ENCODE measurements at places on chromosomes 1 and 21. TPM values are rescaled to one million over a fixed set of nuclear protein-coding genes. Genes with fewer than 3 reads are reported as not detected.
A peak's percentile ranks its signal among the peaks of the same experiment; 100 is the strongest.

DNA sequence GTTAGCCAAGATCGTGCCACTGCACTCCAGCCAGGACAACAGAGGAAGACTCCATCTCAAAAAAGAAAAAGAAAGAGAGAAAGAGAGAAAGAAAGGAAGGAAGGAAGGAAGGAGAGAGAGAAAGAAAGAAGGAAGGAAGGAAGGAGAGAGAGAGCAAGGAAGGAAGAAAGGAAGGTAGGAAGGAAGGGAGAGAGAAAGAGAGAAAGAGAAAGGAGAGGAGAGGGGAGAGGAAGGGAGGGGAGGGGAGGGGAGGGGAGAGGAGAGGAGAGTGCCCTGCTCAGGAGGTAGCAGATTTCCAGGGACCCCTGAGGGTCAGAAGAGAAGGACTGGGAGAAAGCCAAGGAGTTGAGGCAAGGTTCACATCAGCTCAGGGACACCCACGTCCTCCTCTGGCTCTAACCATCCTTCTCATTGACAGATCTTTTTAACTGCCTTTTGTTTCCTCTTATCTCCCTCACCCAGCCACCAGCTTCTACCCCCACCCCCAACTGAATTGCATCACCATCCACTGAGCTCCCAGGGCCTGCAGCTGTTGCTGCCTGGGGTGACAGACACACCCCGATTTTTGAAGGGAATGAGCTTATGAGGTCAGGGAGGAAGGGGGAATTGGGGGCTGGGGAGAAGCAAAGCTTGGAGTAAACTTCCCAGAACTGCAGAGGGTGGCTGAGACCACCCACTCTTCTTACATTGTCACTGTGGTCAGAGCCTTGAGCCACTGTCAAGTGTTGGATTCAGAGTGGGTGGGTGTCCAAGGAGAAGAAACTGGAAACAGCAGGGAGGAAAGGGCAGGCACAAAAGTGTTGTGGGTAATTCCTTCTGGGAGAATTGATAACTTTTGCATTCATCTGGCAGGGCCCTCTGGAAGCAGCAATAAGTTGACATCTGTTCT is 91.6 kb downstream of the GLUL start:
- DNase-seq, result peak; percentile 67

GRCh38 chr1:25731148-25731547 is 68.8 kb upstream of the SELENON start:
- no peak for DNase-seq

Gene GJA9
- not detected for total RNA-seq

Gene VAV3
- total RNA-seq, result 5.5 TPM

GRCh38 chr1:14672005-14672404 is 73.5 kb downstream of the KAZN start:
- no peak for DNase-seq

DNA sequence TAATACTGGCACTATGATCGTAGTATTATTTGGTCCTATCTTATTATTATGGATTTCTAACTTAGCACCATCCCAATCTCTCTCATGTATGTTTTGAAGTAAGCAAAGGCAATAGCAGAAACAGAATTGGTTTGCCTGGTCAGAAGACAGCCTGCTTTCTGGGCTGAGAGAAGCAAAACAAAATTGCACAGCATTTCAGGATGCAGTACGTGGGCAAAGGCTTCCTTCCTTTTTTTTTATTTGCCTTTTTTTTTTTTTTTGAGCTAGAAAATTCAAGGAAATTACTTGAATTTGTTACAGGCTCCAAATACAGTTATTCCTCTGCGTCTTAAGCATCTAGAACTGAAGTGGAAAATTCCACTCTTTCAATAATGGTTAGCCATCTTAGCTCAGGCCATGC is 8.8 kb downstream of the CDA start:
- DNase-seq, result no peak

- DNase-seq, result no peak
Observed at GRCh38 chr1:207612762-207613161, 32.2 kb upstream of the CR1L start.

DNA sequence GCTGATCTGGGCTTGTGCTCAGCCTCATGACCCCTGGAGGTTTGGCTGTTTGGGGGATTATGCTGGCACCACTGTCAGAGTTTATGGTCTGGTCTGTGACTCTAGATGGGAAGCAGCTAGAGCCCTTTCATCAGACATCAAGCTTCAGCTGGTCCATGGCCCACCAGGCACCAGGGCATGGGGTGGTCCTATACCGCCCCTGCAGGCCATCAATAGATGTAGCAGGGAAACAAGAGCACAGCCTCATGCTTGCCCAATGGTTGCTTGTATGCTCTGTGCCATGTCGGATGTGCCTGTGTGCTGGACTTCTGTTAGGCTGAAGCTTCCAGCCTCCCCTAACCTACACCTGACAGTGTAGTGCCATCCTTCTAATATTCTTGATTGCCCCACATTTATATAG is 71.1 kb upstream of the CD34 start:
- DNase-seq, result no peak

DNA sequence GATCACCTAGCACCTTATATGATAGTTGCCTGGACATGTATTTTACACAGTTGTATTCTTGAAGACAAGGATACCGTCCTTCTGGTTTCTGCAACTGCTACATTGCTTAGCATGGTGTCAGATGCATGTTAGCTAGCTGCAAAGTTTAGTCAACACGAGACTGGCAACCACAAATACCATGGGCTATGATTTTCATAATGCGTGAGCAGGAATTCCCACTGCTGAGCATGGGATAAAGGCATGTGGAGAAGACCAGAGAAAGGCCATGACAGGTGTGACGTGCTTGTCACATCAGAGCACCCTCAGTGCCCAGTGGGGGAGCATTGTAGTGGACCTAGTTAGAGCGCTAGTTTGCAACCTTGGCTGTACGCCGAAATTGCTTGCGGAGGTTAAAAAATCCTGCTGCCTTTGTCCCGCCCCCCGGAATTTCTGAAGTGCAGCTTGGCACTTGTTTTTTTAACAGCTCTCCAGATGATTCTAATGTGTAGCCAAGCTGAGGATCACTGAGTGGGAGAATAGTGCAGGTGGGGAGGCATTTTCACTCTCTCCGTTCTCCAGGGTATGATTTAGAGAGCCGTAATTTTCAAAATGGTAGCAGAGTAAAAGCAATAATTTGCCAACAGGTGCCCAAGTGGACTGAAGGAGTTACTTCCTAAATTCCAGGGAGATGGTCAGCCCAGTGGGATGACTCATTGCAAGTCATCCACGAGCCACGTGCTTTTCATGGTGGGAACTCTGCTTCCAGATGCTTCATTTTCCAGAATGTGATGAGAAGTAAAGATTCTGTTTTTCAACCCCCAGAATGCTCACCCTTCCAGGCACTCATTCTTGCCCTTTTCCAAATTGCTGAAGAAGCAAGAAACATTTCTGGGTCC is 81.0 kb downstream of the CNIH3 start:
- DNase-seq, result no peak

Gene RHCE
- not detected for total RNA-seq

Gene EPHX1
- total RNA-seq, result 1.6 TPM

GRCh38 chr1:245788269-245788668 is 633.5 kb downstream of the KIF26B start:
- DNase-seq, result no peak

DNA sequence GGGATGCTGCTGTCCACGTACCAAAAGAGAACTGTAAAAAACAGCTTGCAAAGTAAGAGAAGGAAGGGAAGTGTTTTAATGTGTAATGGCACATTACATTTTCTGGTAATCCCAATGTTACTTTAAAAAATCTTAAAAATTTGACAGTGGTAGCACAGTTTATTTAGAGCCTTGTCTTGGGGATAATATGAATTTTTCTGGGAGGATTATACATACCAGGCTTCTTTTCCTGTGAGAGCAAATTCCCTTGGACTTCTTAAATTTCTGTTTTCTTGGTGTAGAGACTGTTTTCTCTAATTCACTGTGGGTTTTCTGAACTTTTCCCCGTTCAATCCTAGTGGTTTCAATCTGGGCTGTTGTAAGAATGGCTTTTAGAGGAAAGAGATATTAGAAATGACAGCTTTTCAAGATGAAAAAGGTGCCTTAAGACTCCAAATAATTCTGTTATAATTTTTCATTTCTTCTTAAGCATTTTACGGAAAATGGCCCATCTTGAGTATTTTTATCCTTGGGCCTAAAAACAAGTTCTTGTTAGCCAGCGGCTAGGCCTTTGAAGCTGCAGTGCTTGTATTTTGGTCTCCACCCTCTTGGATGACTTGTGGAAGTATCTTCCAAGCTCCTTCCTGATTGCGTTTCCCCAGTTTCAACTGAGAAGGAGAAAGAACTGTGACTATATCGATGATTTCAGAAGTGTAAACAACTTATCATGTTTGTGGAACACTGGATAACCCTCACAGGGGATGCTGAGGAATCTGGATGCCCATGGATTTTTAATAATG is 70.0 kb downstream of the LEPR start:
- no peak for DNase-seq

Gene RGS8
- not detected for total RNA-seq

GRCh38 chr1:109722908-109723691 is 11.0 kb downstream of the GSTM5 start:
- DNase-seq, result no peak

Gene SPRR2F
- not detected for total RNA-seq

GRCh38 chr1:42777852-42778251 is 6.9 kb upstream of the TMEM269 start:
- DNase-seq, result peak; percentile 83

DNA sequence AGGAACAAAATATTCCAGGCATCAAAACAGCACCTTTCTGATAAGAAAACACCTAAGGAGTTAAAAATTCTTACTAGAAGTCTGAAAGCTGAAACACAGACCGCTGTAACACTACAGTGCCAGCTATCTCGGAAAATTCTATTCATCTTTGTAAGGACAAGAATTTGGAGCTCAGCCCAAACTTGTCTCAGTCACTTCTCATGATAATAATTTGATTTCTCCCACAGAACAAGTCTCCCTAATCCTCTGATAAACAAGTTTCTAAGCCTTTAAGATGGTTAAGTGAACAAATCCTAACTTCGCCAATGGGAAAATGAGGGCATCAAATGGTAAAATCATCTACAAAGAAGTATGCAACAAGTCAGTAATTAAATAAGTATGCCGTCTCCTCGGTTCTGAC is 59.9 kb downstream of the SIPA1L2 start:
- no peak for DNase-seq

DNA sequence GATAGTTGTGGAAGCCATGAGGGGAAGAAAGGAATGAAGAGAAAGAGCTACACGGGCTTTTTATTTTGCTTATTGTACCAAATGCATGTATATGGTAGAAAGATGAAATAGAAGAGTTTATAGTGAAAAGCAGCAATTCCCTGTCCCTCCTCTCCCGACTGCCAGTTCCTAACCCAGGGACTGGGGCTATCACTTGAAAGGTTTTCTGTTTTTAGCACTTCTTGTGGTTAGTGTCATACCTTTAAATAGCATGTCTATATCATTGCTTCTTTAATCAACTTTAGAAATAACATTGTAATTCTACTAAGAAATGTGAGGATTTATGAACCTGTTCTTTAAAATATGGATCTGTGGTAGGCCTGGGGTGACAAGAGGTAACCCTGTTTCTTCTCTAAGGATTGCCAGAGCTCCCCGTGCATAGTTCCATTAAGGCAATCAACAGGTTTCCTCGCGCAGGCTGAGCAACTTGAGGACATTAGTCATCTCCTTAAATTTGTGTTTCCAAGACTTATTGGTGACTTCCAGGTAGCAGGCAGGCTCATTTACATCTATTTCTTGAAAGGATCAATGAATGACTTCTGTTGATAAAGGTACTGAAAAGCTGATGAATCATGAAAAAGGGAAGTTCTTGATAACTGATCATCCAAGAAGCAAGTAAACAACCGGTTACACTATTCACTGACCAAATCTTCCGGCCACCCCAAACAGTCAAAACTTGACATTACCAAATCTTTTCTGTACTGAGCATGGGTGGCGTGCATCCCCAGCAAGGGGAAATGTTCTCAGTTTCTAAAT is 37.8 kb upstream of the S1PR1 start:
- peak; percentile 78 for DNase-seq

Gene GOLT1A
- not detected for total RNA-seq

DNA sequence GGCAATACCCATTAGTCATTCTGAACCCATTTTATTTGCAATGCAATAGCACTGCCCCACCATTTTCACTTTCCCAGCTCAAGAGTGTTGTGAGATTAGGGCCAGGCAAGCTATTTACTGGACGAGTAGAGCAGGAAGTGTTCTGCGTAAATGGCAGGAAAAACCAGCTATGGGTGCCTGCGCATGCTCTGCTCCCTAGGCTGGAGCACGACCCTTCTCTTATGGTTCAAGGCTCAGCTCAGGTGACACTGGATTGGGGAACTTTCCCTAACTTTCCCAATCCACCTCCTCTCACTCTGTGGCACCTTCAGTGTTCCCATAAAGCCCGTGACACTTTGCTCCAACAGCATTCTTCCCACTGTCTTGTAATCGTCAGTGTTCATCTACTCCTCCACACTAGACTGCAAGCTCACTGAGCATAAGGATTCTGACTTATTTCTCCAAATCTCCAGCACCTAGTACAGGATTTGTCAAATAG is 3.6 kb upstream of the MAN1A2 start:
- no peak for DNase-seq

Gene C1orf141
- not detected for total RNA-seq

DNA sequence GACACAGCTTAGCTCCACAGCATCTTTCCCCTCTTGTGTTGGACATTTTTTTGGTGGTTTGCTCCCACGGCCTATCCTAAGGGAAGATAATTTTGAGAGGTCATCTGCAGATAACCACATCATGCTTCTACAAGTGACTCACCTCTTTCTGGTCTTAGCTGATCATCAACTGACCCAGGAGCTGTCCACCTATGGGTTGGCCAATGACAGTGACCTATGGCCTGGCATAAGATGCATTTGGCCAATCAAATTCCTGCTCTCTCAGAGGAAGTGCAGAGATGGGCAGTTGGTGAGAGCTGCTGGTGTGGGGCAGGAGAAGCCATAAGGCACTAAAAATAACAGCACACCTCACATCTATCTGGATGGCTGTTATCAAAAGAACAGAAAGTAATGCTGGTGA is 100.0 kb upstream of the CLDN14 start:
- DNase-seq, result no peak

DNA sequence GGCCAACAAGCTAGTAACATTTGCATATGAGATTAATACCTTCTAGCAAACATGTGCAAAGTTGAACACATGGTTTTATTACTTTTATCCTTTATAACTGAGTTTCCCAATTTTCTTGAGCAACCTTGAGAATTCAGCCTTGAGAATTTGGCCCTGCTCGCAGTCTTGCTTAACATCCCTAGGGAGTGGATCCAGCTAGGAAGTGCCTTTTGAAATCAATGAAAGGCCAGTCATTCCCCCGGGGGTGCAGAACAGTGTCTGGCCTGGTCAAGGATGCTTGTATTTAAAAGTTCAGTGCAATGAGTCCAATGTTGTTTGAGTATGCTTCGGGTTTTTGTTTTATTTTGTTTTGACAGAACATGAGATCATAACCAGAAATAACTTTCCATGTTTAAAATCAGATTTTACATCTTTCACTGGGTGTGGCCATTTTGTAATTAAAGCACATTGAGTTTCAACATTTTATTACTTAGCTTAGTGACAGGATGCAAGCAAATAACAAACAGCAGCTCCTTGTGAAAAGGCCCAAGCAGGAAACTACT is 16.7 kb downstream of the PALMD start:
- DNase-seq, result no peak
